ENCODE measurements at places on chromosomes 4 and X. TPM values are rescaled to one million over a fixed set of nuclear protein-coding genes. Genes with fewer than 3 reads are reported as not detected.

The RIBC1 gene
- 2.6 TPM for total RNA-seq

GRCh38 chr4:8350352-8350751 lies 80.8 kb downstream of the HTRA3 start:
- no peak for DNase-seq

GRCh38 chrX:118496763-118497079 lies 1.1 kb downstream of the DOCK11 start:
- peak; percentile 4 for DNase-seq

DNA sequence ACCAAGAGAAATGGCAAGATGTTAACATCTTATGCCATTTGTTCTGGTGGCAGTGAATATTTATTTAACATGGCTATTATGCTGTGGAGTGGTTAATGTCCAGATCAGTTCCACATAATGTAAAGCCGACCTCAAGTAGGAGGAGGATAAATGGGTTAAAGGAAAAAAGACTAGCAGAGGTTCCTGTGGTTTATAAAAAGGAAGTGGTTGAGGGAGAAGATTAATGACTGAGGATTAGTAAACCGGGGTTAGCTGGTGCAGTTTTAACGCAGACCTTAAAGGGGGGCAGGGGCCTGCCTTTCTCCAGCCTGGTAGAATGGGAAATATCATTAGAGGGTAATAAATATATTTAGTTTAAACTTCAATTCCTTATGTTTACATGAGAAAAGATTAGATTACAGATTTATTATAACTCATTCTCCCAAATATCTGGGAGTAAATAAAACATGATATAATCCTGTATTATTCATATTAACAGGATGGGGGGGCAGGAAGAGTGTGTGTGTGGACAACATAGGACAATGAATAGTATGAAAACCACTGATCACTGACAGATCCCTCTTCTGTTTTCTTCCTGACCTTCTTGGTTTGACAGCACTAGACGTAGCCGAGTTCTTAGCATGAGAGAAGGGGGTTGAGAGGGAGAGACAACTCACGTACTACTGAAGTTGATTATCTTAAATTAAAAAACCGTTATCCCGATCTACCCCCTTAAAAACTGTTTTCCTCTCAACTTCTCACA lies 124.1 kb upstream of the LIMCH1 start:
- peak; percentile 13 for DNase-seq

GRCh38 chr4:53919535-53919934 lies 144.9 kb downstream of the CHIC2 start:
- DNase-seq = no peak

DNA sequence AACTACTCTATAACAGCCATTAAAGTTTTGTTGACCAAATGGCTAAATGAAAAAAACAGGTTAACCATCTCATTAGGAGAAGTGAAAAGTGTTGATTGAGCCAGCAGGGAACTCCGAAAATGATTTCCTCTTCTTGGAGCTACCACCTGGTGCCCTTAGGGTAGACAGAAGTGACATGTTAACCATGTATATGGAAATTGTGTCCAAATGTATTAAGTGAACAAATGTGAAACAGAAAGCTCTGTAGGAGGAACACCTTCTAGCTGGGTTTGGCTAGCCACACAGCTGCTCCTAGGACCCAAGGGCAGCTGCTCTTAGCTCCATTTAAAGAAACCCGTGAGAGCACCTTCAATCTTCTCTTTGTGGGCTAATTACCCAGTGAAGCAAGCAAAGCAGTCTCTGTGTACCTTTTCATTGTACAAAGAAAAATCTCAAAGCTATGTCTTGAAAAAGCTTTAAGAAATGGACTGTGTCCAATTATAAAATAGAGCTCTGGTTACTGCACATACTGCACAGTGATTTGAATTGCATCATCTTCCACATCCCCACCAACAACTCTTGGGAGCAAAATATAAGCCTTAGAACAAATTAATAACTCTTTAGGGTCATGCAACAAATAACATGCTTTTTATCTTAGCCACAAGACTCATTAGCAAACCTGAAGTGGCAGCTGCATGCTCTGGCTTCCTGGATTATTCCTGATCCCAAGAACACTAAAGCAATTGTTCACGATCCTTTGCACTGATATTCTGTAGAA lies 59.2 kb upstream of the PARM1 start:
- no peak for DNase-seq

DNA sequence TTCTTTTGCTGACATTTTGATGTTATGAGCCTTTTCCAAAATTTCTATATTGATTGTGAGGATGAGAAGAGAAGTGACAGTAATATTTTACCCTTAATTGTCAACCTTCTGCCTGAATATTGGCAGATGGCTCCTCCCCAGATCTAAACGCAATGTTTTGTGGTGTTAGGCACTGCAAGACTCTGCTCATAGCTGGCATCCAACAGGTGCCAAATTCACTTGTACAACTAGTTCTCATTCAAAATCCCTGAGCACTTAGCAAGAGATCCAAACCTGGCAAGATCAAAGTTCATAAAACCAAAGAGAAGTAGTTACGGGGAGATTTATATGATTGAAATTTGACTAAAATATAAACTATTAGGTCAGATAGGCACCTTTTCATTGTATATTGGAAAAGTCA lies 901.7 kb upstream of the INTU start:
- DNase-seq = no peak

DNA sequence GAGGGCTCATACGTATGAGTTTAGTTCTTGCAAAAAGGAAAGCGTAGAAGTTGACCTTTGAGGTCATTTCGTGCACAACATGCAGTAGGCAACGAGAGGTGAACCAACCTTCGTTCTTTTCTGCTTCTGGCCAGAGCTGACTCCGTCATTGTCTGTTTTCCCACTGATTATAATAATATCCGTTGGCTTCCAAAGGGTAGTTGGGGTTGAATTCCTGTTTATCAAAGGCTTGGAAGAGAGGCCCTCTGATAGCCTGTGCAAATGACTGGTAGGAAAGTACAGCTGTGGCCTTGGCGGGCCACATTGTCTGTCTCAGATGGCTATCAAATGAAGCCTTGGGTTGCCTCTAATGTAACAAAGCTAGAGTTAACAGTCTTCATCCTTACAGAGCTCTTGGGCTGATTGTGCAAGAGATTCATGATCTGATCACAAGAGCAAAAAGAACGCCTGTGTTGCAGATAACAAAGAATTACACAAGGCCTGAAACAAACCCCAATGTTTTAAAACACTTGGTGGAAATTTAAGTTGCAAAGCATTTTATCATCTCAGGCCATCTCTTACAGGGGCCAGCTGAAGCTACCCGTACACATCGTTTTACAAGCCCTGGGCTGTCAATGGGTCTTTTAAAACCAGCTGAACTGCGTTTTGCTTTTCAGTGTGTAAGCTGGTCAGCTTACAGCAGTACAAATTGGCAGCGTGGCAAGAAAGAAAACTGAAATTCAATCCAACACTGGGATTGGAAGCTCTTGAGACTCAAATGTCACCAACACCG lies 46.1 kb upstream of the FAM9C start:
- DNase-seq = no peak

DNA sequence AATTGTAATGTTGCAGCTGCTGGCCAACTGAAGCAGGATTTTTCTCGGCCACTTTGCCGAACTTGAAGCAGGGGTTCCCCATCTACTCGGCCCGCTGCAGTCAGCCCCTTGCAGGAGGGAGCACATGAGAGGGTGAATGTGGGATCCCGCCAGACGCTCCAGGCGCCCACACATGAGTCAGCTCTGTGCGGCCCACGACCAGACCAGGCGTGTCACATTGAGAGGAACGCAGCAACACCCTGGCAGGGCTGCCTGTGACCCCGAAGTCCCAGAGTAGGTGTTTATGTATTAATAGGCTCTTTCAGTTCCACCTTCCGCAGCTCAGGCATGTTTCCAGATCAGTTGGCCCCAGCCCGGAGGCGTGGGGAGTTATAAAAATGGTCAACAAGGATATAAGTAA lies 344.7 kb upstream of the PABPC4L start:
- DNase-seq = no peak

GRCh38 chr4:3406431-3406830 lies 35.3 kb upstream of the HGFAC start:
- no peak for DNase-seq

DNA sequence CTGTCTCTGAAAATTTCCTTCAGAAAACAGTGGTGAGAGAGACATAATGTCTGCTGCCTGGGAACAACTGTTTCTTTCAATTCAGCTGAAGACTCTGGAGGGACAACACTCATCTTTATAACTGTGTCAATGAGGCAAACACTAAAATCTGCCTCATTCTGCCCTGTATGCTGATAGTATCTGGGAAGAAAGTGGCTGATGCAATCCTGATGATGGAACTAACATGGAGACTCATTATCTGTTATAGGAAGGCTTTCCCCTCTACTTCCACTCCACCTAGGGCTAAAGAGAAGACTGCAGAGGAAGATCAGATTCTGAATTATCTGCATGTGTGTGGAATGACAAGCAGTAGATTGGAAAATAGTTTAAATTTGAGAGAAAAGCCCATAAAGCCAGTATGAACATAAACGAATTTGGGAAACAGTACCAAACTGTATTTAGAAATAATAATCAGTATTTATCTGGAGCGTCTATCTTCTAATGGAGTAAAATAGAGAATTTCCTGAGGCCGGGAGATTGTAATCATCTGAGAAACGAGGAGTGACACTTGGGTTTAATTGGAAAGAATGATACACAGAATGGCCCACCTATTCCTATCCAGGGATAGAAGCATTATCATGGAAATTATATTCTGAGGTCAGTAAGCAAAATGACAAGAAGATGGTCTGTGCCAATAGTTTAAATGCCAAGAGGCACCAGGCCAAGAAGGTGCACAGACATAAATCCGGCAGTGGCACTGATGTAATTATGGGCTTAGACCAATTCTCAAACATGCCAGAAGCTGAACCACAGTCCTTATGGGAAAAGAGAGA lies 85.4 kb downstream of the SHISA3 start:
- no peak for DNase-seq

Data from HT-29 (cell line).